ENCODE measurements at places on chromosomes 16 and 17.

DNA sequence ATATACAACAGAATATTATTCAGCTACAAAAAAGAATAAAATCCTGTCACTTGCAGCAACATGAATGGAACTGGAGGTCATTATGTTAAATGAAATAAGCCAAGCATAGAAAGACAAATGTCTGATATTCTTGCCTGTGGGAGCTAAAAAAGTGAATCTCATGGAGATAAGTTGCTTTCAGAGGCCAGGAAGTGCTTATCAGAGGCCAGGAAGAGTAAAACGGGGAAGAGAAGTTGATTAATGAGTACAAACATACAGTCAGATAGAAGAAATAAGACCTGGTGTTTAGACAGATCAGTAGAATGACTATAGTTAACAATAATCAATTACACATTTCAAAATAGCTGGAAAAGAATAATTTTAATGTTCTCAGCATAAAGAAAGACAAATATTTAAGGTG, 54.4 kb upstream of the CPHXL start:
- no peak for DNase-seq

GRCh38 chr16:80004113-80004512, 403.6 kb upstream of the MAF start:
- no peak for DNase-seq

- DNase-seq: no peak
Observed at GRCh38 chr17:39651923-39652586, 13.1 kb upstream of the TCAP start.

- DNase-seq: no peak
Observed at GRCh38 chr17:4476511-4477070, 22.1 kb upstream of the SPNS2 start.

DNA sequence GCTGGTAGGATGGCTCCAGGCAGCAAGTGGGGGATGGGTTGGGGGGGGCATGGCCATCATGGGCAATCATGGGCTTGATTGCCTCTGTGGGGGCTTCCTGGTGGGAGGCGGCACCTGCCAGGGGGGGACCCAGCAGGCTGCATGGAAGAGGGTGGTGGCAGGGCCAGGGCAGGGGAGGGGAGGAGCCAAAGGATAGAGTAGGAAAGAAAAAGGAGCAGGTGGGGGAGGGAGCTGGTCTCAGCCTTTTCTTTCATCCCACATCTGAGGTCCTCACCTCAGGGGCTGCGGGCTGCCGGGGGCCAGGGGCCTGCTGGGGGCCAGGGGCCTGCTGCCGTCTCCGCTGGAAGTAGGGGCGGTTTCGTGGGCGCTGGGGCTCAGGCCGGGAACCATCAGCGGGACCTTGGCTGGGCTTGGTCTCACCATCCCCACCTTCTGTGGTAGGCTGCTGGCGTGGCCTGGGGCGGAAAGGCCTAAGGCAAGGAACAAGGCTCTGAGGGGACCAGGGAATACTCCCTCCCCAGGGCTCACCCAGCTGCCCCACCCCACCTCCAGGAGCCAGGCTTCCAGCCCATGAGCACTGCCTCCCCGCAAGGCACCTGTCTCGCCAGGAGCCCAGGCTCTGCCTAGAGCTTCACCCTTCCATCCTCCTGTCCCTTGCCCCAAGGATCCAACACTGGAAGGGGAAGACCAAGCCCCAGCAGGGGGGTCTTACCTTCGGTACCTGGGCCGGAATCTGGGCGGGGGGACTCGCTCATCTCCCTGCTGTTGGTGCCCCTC, 5.0 kb downstream of the YBX2 start:
- DNase-seq: no peak

GRCh38 chr17:39002991-39003715, 36.0 kb upstream of the FBXO47 start:
- peak; percentile 49 for DNase-seq

- DNase-seq: no peak
Observed at GRCh38 chr16:67071476-67072048, 38.2 kb upstream of the PHAF1 start.

- no peak for DNase-seq
Observed at GRCh38 chr16:74888232-74888862, 96.6 kb downstream of the WDR59 start.

GRCh38 chr16:82636485-82636884, 9.7 kb downstream of the CDH13 start:
- DNase-seq: no peak

DNA sequence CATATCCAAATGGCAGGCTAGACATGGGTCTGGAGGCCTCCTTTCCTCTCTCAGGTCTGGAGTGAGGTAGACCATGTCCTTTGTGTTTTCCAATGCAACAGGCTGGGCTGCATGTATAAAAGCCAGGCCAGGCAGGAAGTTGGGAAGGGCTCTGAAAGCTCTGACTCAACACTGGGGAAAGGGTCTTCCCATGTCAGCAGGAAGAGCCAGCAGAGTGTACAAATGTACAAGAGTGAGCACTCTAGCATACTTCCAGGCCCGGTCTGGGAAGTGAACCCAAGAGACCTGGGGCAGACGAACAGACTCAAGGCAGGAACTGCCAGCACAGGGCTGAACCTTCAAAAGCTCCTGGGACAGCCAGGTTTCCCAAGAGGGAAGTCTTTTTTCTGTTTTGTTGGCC, 7.0 kb downstream of the ATPAF2 start:
- no peak for DNase-seq

DNA sequence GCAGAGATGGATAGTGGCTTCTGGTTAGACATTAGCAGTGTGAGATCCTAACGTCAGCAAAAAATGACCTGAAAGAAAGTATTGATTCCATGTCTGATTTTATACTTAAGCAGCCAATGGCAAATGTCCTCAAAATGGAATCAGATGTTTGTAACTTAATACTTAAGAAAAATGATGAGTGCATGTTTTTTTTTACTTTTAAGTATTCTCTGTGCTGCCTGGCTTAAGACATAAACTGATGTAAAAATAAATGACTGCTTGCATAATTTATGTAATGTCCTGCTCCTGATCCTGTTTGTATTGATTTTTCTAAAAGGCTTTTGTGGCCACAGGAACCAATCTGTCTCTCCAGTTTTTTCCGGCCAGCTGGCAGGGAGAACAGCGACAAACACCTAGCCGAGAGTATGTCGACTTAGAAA, 7.4 kb downstream of the CBFB start:
- no peak for DNase-seq
